ENCODE measurements at places on chromosomes 12 and 14. TPM values are rescaled to one million over a fixed set of nuclear protein-coding genes. Genes with fewer than 3 reads are reported as not detected.

PRH1 gene
- 11.3 TPM for total RNA-seq

NANOG gene
- total RNA-seq = 0.16 TPM

DNA sequence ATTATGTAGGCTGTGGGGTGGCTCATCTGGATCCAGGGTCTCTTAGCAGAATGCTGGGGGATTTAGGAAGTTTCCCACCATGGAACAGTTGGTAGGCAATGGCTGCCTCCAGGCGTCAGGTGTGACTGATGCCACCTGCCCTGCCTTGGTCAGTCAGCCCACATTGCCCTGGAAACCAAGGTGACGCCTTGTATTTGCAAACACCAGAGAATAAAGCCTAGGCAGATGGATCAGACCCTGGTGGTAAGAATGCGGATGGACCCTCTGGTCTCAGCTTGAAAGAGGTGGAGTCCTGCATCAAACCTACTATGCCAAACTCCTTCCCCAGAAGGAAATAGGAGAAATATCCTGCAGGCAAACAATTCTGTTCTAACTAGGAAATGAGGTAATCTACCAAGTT is 38.2 kb downstream of the NCKAP5L start:
- no peaks in the 10 kb centered on the region for H3K36me3 ChIP-seq
- H3K27ac ChIP-seq = no peak overlapping the region
- H3K4me3 ChIP-seq = no peak overlapping the region
- no peaks in the 10 kb centered on the region for H3K4me1 ChIP-seq
- no peak for DNase-seq

DNA sequence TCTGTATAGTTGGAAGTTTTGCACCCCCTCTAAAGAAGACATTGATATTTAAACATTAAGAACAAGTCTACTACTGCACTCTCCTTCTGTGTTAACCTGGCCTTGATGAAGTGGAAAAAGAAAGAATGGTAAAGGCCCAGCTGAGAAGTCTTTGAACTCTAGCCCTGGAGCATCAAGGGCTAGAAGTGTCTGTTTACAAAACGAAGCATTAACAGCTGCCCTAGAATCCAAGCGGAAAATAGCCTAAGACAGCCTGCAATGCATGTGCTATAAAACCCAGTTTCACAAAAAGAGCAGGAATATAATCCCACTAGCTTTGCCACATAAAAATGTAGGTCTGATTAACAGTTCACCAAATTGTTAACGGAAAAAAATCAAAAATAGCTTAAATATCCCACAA is 60.5 kb downstream of the NUMB start:
- H3K36me3 ChIP-seq = no peaks in the 10 kb centered on the region
- no peak overlapping the region for H3K27ac ChIP-seq
- no peak overlapping the region for H3K4me3 ChIP-seq
- H3K27me3 ChIP-seq = no peaks in the 10 kb centered on the region
- no peak for DNase-seq
- H3K4me1 ChIP-seq = peaks cover 9% of the 10 kb centered on the region

- H3K27me3 ChIP-seq = no peaks in the 10 kb centered on the region
- DNase-seq = no peak
- H3K27ac ChIP-seq = no peak overlapping the region
- no peaks in the 10 kb centered on the region for H3K36me3 ChIP-seq
- no peak overlapping the region for H3K4me3 ChIP-seq
- no peaks in the 10 kb centered on the region for H3K4me1 ChIP-seq
These were observed 23.0 kb downstream of the ATF7 start for GRCh38 chr12:53603196-53603595.

- peak; percentile 4 for DNase-seq
- no peaks in the 10 kb centered on the region for H3K36me3 ChIP-seq
- no peaks in the 10 kb centered on the region for H3K27me3 ChIP-seq
- no peak overlapping the region for H3K27ac ChIP-seq
- H3K4me1 ChIP-seq = no peaks in the 10 kb centered on the region
These were observed 359.4 kb downstream of the TMEM121 start for GRCh38 chr14:105885561-105886320.

DAO gene
- 7.1 TPM for total RNA-seq

SIX1 gene
- not detected for total RNA-seq

DNA sequence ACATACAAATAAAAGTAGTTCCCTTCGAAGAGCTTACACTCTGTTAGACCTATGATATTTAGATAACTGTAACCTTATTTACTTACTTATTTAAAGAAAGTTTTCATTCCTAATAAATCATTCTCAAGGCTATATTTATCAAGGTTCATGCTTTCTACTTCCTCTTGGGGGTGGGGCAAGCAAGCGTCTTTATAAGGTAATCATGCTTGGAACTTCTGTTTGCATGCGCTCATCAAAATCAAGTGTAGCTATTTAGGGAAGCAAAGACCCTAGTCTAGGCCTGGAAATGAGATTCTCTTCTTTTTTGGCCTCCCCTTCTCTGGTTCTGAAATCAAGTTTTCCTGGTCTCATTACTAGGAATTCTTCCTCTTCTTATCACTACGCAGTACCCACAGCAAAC is 766 bp downstream of the RERG start:
- peak overlapping the region; percentile 38 for H3K4me3 ChIP-seq
- no peak for DNase-seq
- H3K36me3 ChIP-seq = no peaks in the 10 kb centered on the region
- peaks cover 10% of the 10 kb centered on the region for H3K27me3 ChIP-seq
- peaks cover 20% of the 10 kb centered on the region for H3K4me1 ChIP-seq

DNA sequence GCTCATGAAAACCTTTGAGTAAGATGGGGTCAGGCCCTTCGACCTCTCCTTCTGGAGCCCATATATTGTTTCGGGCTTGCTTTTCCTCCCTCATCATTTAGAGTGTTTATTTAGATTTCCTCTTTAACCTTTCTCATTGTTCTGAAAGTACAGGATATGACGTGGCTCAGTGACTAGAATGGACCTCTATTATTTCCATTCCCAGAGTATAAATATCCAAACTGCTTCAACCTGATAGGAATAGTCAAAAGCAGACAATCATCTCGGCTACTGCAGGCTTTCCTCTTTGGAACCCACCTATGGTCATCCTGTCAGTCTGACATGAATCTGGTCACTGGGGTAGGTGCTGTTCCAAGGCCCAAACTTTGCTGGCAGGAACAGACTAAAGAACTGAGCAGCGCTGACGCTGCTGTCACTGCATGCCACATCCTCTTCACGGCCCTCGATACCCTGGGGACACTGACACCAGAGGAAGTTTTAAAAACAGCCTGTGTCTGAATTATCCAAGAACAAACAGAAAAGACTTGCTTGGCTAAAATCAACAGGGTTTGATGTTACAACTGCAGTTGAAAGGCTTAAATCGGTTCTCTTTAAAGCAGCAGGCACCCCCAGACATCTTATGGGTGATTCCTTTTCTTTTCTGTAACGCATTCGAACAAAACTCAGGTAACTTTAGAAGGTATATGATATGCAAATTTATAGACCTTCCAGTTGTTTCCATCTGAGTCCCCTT is 5.0 kb upstream of the DDX47 start:
- no peak overlapping the region for H3K4me3 ChIP-seq
- peaks cover 6% of the 10 kb centered on the region for H3K4me1 ChIP-seq
- peak overlapping the region; percentile 68 for H3K27ac ChIP-seq
- no peaks in the 10 kb centered on the region for H3K36me3 ChIP-seq
- DNase-seq = peak; percentile 60

DNA sequence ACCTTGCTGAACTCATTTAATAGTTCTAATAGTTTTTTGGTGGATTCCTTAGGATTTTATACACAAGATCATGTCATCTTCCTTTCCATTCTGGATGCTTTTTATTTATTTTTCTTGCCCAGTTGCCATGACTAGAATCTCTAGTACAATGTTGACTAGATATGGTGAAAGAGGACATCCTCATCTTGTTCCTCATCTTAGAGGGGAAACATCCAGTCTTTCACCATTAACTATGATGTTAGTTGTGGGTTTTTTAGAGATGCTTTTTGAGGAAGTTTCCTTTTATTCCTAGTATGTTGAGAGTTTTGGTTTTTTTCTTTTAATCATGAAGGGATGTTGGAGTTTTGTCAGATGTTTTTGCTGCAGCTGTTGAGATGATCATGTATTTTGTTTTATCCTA is 8.7 kb downstream of the ANKRD13A start:
- no peak for DNase-seq
- peaks cover 13% of the 10 kb centered on the region for H3K4me1 ChIP-seq
- H3K27me3 ChIP-seq = no peaks in the 10 kb centered on the region
- H3K27ac ChIP-seq = no peak overlapping the region
- no peaks in the 10 kb centered on the region for H3K36me3 ChIP-seq

DNA sequence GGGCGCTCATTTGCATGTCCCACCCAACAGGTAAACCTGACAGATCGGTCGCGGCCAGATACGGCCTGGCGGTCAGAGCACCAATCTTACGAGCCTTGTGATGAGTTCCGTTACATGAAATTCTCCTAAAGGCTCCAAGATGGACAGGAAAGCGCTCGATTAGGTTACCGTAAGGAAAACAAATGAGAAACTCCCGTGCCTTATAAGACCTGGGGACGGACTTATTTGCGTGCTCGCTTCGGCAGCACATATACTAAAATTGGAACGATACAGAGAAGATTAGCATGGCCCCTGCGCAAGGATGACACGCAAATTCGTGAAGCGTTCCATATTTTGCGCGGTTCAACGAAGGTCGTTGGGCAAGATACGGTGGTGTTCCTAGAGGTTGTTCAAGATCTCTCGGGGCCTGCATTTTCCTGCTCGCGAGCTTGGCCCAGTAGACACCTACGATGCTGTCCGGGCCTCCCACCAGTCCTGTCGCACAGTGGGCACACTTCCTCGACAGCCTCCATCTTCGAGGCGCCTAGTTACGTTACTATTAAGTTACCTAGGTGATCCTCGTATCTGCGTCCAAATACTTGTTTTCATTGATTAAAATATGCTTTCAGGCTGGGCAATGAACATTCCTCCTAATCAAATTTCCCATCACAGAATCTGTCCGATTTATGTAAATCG is at the start of gene RNU6-7:
Gene RNU6-7 (plus strand): TSS at position 230 of the 675 bp plus-strand sequence.
- peaks cover 19% of the 10 kb centered on the region for H3K4me1 ChIP-seq
- no peaks in the 10 kb centered on the region for H3K36me3 ChIP-seq
- no peaks in the 10 kb centered on the region for H3K27me3 ChIP-seq

DNA sequence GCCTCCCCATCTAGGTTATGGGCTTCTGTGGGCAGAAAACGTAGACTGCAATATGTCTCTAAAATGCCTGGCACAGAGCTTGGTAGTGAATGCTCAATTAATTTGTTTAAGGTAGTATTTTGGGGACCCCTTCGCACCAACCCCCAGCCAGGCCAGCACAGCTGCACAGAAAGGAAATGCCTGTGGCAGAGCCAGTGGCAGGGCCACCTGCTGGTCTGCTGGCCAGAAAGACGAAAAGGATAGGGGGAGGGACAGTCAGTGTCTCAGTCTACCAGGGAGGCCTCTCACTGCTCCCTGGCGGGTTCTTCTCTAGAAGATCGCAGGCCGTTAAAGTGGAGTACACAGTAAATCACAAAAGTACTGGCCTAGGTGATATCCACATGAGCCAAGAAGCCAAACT is 3.5 kb downstream of the RAB15 start:
- no peak overlapping the region for H3K27ac ChIP-seq
- peaks cover 17% of the 10 kb centered on the region for H3K4me1 ChIP-seq
- DNase-seq = no peak
- no peaks in the 10 kb centered on the region for H3K27me3 ChIP-seq
- H3K36me3 ChIP-seq = no peaks in the 10 kb centered on the region

DNA sequence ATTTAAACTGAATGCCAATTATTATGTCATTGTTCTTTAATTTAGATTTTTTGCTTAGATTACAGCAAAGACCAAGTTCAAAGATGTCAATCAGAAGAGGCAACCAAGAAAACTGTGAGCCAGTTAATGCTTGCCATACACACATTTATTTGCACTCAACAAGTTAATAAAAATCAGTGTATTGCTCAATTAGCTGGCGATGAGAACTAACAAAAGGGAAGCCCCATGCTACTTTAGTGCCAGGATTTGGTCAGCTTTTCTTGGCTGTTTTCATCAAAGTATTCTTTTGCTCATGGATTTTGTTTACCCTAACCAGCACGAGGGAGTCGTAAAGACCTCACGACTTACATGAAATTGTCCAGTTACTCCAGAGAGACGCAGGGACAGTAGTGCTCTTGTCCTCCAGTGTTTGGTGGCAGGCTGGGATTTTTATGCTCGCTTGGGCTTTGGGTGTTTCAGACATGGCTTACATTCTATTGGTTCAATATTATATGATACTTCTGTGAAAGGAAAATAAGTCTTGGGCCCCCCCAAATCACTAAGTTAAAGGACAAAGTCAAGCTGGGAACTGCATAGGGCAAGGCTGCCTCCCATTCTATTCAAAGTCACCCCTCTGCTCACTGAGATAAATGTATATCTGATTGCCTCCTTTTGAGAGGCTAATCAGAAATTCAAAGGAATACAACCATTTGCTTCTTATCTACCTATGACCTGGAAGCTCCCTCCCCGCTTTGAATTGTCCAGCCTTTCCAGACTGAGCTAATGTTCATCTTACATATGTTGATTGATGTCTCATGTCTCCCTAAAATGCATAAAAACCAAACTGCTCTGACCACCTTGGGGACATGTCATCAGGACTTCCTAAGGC is 7.4 kb upstream of the B4GALNT1 start:
- no peaks in the 10 kb centered on the region for H3K4me1 ChIP-seq
- H3K27ac ChIP-seq = no peak overlapping the region
- no peak for DNase-seq

GRCh38 chr12:132824053-132824452 is 4.6 kb downstream of the GOLGA3 start:
- no peak overlapping the region for H3K27ac ChIP-seq
- H3K36me3 ChIP-seq = peaks cover 9% of the 10 kb centered on the region
- H3K4me1 ChIP-seq = peaks cover 40% of the 10 kb centered on the region
- DNase-seq = peak; percentile 32
- H3K4me3 ChIP-seq = no peak overlapping the region
- no peaks in the 10 kb centered on the region for H3K27me3 ChIP-seq

GRCh38 chr12:31390991-31391390 is 65.0 kb upstream of the SINHCAF start:
- DNase-seq = no peak
- H3K27ac ChIP-seq = no peak overlapping the region
- H3K4me3 ChIP-seq = no peak overlapping the region

- no peak overlapping the region for H3K4me3 ChIP-seq
- DNase-seq = no peak
- no peaks in the 10 kb centered on the region for H3K36me3 ChIP-seq
- H3K4me1 ChIP-seq = no peaks in the 10 kb centered on the region
These were observed 204.5 kb downstream of the PHLDA1 start for GRCh38 chr12:75827061-75827460.

DNA sequence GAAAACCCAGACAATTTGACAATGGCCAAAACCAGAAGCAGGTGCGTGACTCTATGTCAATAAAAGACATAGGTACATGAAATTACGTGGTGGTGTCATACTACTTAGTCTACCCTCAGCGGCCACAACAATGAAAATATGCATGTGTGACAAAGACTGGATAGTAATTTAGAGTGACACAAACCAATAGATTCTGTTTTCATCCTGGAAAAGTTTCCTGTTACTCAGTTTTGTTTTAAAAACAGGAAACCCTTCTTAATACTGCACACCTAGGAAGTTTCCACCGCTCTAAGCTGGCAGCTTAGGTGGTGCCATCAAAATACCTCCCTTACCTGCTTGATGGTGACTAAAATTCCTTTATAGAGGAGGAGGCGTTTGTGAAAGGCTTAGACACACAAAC is 15.1 kb downstream of the POU6F1 start:
- no peaks in the 10 kb centered on the region for H3K36me3 ChIP-seq
- H3K4me3 ChIP-seq = no peak overlapping the region
- H3K27ac ChIP-seq = no peak overlapping the region
- no peaks in the 10 kb centered on the region for H3K27me3 ChIP-seq
- DNase-seq = no peak

- H3K27me3 ChIP-seq = peaks cover 5% of the 10 kb centered on the region
- no peaks in the 10 kb centered on the region for H3K36me3 ChIP-seq
- H3K27ac ChIP-seq = peak overlapping the region; percentile 85
- peak overlapping the region; percentile 84 for H3K4me3 ChIP-seq
These were observed 982 bp downstream of the BCL7A start for GRCh38 chr12:122022393-122023338.
